ENCODE measurements at places on chromosomes 6 and 20. TPM values are rescaled to one million over a fixed set of nuclear protein-coding genes. Genes with fewer than 3 reads are reported as not detected.

Gene KIF6
- not detected for total RNA-seq

Gene C6orf15
- total RNA-seq, result 0.13 TPM

Gene CLIC5
- not detected for total RNA-seq

Gene ATP6V1G2
- 0.51 TPM for total RNA-seq

Gene MAP3K4
- 41.3 TPM for total RNA-seq

Gene LY6G6D
- total RNA-seq, result not detected

Gene ABCC10
- total RNA-seq, result 11.0 TPM

Gene CASS4
- total RNA-seq, result 0.13 TPM

All from bronchial epithelial cell (primary cell).